GM12864 (cell line): ENCODE measurements at places on chromosomes 13 and 19.

DNA sequence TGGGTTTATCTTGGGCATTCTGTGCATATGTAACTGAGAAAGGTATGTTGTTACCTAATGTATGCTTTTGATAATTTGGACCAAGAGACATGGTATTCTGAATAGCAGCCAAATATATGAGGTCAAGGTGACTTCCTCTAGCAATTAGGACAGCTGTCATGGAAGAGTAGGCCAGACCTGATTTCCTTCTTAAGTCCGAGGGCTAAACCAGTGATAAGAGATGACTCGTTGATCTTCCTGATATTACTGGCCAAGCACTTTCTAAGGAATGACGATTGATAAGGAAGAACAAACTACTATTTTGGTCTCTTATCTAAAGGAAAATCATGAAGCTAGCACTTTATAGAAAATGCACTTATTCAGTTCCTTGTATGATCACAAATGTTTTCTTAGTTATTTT, 42.7 kb downstream of the ARHGAP35 start:
- no peak for DNase-seq

GRCh38 chr13:39612023-39612637, 9.1 kb upstream of the LHFPL6 start:
- DNase-seq: peak; percentile 36

DNA sequence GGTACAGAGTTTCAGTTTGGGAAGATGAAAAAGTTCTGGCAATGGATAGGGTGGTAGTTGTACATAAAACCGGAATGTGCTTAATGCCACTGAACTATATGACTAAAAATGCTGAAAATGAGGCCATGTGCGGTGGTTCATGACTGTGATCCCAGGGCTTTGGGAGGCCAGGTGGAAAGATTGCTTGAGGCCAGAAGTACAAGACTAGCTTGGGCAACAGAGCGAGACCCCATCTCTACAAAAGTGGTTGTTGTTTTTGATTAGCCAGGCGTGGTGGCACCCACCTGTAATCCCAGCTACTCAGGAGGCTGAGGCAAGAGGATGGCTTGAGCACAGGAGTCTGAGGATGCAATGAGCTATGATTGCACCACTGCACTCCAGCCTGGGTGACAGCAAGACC, 12.8 kb downstream of the SMAD9 start:
- DNase-seq: no peak

DNA sequence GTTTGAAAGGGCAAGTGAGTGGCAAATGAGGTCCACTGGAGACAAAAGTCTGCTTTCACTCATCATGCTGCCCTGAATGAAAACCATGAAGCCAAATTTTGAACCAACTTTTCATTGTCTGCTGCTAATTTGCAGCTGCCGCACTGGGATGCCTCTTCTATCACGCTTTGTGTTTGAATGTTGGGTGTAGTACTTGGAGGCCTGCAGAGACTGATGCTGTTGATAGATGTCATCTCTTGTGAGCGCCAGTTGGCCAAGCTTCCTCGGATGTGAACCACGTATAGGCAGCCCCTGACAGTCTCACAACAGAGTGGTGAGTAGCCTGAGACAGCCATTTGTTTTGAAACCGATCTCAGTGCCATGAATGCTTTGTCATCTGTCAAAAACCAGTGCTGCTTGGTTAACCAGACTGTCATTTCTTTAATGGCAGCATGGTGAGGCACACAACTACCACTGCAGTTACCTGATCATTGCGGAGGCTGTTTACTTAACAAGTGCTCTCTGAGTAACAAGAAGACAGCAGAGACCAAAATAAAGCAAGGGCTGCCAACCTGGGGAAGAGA, 31.2 kb upstream of the SLC10A2 start:
- no peak for DNase-seq

DNA sequence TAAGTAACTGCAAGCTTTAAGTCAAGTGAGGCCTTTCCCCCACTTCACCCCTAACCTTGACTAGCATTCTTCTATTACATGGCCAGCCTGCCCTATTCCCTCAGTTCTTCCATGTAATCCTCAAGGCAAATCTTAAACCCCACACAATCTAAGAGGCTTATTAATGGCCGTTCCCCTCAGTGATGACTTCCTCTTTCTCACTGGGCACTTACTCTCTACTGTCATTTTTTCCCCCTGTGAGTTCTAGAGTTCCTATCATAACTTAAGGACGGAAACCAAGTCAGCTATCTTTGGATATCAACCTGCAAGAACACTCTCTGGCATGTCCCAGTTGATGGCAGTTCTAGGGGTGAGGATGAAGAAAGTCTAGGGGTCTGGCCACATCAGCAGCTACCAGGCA, 131.2 kb downstream of the DCLK1 start:
- no peak for DNase-seq

DNA sequence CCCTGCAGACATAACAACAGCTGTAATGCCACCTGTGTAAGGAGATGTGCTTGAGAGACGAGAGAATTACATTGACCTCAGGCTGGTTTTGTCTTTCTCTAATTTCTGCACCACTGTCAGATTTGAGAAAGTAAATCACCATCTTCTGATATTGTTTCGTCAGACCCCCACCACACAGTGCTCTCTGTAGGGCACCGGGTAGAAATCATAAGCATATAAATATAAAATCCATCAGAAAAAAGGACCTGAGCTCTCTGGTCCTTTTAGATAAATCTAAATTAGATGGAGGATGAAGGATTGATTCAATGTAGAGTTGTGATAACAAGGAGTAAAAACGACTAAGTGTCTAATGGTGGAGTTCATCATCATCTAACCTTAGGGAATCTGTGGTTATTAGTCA, 1981.0 kb upstream of the PRR20A start:
- no peak for DNase-seq

DNA sequence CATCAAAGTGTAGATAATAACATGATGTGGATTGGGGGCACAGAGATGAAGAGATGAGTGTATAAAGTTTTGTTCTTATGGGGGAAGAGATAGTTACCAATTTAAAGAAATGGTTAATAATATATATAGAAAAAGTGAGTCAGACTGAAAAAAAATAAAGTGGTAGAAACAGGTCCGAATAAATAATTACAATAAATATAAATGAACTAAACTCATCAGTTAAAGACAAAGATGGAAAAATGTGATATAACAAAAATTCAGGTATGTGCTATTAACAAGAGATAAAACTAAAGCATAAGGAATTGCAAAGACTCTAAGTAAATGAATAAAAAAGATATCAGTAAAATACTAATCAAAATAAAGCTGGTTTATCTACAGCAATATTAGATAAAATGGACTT, 61.1 kb upstream of the KPNA3 start:
- DNase-seq: no peak

GRCh38 chr13:80022146-80022545, 318.8 kb downstream of the SPRY2 start:
- DNase-seq: no peak

DNA sequence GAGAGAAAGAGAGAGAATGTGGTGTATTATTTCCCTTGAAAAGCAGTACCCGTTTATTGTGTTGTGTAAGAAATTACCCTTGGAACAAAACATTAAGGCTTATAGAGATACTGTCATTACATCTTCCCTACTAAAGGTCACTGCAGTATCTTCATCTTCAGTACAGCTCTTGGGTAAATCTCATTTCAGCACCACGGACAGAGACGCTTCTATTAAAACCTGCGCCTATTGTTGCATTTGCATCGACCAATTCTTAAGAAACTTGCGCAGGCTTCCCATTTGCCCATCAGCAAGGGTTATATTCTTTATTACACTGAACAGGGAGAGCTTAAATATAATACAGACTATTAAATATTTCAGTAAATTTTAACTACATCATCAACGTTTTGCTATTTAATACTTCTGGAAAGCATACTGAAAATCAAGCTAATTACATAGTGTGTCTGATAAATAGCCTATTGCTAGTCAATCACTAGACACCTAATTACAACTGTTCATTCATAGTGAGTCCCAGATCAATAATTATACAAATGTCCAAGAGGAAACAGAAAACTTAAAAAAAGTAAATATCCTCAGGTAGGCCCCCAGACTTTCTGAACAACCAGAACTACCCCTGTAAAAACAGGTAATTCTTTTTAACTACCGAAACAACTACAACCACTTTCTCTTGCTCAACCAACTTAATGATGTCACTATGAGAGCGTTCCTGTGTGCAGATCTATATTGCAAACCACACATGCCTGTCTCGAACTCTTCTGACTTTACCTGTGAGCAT, 350.6 kb downstream of the LIG4 start:
- no peak for DNase-seq

DNA sequence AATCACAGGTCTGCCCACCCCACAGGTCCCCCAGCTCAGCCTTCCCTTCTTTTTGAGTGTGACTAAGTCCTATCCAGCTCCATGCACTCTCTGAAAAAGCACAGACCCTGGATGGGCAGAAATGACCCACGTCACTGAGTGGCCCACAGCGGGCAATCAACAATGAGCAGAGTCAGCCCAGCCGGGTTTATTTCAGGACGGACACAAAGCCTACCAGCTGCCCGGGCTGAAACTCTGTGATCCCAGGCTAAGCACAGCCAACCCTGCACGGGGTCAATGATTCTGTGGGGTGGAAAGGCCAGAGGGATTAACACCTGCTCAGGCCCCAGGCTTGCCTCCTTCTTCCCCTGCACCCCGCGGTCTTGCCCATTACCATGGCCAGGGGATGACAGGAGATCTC, 8.4 kb downstream of the NAPA start:
- no peak for DNase-seq

DNA sequence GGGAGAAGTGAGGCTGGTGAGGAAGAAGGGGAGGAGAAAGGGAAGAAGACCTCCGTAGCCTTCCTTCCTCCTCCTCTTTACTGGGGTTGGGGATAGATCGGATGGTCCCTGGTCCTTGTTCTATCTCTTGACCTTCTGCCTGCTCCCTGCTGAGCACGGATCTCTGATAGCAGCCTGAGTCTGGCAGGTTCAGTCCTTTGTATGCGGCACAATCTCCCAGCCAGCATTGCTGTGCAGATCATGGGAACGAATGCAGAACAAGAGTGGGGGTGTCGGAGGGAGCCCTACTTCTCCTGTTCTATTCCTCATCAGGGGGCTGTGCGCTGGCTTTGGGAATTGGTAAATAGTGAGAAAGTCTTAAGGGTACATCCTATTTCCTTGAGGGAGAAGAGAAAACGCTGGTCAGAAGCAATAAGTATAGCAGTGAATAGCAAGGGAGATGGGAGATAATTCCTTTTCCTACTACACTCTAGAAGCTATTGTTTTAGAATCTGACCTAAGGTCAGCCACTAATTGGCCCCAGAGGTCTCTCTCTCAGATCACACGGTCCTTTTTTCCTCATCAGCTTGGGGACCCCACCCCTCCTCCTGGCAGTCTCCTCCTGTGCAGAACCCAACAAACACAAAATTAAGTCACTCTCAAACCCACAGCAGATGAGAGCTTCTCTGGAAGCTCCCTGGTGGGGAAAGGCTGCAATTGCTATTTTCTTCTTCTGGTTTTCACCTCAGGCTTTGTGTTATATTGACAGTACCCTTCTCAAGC, 41.0 kb downstream of the KL start:
- no peak for DNase-seq

DNA sequence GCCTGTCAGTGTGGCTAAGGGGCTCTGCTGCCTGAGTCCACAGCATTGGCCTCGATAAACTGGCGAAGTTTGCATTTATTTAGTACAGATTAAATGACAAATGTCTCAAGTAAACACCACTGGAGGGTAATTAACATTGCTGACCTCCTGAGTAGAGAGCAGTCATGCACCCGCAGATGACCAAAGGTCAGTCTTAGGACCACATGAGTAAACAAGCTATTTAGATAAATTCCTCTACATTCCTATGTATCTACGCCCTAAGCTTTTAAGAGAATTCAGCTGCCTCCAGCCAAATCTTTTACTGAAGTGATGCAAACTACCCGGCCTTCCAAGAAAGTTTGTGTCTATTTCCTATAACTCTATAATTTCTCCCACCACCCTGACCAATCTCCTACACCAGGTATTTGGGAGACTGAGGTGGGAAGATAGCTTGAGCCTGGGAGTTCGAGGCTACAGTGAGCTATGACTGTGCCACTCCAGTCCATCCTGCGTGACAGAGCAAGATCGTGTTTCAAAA, 22.9 kb downstream of the CD70 start:
- DNase-seq: no peak

DNA sequence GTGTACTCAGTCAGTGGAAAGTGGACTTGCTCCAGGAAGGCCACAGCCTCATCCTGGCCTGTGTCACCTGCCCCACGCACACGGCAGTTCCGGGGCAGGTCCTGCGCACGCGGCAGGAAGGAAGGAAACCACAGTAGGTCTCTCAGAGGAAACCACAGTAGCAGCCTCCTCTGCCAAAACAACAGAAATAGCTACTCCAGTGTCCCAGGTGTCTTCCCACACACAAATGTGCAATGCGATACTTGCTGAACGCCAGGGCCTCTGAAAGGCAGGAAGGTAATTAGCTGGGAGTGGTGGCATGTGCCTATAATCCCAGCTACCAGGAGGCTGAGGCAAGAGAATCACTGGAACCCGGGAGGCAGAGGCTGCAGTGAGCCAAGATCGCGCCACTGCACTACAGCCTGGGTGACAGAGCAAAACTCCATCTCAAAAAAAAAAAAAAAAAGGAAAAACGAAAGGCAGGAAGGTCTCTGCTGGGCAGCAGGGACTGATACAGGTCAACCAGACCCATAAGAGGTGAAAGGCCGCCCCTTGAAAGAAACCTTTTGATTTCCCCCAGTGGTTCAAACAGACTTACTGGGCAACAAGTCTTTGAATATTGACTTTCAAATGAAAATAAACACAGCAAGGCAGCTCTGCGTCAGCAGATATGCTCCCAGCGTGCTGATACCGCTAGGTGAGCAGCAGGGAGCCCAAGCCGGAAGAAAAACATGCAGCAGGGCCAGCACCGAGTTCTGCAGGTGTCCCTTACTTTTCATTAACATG, 49.5 kb downstream of the CRYL1 start:
- peak; percentile 73 for DNase-seq

DNA sequence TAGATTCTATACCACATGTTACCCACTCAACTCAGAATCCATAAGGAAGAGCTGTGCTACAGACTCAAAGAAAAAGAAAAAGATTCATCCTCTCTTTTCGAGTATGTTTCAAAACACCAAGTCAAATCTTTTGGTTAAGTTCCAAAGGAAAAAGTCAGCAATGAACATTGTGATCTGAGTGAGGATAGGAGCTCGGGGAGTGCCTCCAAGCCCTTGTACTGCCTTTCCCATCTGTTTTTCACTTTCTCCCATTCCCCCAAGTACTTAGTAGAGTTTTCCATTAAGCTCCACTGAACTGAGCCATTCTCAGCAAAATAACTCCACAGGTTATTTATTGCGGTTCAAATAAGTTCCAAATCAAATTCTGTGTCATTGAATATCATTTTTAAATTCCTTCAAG, 47.7 kb upstream of the MAB21L1 start:
- DNase-seq: no peak

GRCh38 chr19:4149518-4150288, 3.7 kb upstream of the CREB3L3 start:
- DNase-seq: no peak

DNA sequence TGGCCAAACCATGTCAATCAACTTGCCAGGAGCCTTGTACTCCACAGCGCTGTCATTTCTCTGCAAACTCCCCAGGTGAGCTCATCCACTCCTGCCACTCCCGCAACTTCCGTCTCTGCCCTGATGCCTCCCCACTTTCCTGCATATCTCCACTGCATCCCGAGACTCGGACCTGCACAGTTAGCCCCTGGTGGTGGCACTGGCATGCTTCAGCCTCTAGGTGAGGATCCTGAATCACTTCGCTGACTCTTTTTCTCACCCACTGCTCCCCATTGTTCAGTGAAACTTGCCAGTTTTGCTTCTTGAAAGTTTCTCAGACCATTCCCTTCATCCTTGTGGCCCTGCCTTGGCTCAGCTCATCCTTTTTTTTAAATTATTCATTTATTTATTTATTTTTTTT, 3.4 kb upstream of the CTU1 start:
- DNase-seq: no peak
